Progenitor cell of endocrine pancreas (in vitro differentiated cells): ENCODE measurements at places on chromosomes 7 and 10.
A peak's percentile ranks its signal among the peaks of the same experiment; 100 is the strongest.

DNA sequence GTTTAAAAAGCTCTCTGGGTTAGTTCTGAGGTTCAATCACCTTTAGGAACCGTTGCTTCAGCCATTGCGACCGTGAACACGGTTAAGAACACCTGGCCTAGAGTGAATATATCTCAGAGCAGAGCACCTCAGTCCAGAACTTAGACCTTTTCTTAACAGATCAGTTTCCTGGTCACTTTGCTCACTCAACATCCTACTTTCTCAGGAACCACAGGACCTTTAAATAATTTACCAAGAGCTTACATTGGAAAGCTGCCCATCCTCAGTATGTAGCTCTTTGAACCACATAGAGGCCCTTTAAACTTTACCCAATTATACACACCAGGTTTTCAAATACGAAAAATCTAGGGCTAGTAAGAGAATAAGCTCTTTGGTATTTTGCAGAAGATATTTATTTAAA is 153.2 kb downstream of the NRBF2 start:
- DNase-seq = no peak

GRCh38 chr10:112834751-112835181 is 115.3 kb upstream of the TCF7L2 start:
- no peak for DNase-seq

DNA sequence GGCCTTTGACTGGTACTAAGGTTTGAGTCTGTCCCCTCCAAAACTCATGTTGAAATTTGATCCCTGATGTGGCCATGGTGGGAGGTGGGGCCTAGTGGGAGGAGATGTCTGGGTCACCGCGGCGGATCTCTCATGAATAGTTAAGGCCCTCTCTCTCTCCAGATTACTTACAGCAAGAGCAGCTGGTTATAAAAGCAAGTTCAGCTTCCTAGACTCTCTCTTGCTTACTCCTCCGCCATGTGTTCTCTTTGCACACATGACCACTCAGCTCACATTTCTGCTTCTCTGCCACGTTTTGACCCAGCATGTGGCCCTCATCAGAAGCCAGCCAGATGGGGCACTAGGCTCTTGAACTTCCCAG is 29.9 kb upstream of the ZMIZ1 start:
- DNase-seq = no peak

DNA sequence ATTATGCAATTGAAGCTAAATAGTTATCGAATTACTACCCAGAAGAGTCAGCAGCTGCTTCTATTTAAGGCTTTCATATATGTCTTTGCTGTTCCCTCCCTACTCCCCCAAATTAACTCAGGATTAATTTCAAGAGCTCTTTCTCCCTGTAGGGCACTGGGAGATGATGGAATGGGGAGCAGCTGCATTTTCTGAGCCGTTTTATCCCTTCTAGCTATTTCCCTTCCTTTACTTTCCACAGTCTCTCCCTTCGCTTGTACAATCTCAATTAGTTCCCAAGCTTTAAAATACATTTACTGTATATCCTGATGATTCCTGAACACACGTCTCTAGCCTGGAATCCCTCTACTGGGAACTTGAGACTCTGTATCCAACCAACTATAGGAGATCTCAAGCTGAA is 19.8 kb upstream of the TSPAN12 start:
- DNase-seq = no peak

GRCh38 chr10:117514971-117515370 is 27.6 kb upstream of the EMX2 start:
- DNase-seq = no peak

GRCh38 chr7:155368894-155369600 is 71.4 kb downstream of the INSIG1 start:
- DNase-seq = no peak

- no peak for DNase-seq
Measured at GRCh38 chr7:74082770-74083116, 861 bp upstream of the LIMK1 start.

DNA sequence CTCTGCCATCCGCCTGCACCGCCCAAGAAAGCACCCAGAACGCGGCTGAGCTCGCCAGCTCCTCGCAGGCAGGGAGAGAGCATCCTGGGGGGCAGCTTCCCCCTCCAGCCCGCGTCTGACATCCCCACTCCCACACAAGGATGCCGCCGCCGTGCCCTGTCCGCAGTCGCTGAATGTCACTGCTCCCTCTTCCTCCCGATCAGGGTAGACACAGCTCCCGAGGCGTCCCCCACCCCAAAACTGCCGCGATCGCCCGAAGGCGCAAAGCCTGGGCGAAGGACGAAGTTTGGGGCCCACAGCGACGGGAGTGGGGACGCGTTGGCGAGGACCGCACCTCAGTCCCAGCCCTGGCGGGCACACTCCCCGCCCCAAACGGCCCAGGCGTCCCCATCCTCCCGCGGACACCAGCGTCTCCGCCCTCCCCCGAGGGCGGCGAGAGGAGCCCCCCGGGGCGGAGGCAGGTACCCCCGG is 1.5 kb upstream of the KAT6B start:
- DNase-seq = peak; percentile 41

DNA sequence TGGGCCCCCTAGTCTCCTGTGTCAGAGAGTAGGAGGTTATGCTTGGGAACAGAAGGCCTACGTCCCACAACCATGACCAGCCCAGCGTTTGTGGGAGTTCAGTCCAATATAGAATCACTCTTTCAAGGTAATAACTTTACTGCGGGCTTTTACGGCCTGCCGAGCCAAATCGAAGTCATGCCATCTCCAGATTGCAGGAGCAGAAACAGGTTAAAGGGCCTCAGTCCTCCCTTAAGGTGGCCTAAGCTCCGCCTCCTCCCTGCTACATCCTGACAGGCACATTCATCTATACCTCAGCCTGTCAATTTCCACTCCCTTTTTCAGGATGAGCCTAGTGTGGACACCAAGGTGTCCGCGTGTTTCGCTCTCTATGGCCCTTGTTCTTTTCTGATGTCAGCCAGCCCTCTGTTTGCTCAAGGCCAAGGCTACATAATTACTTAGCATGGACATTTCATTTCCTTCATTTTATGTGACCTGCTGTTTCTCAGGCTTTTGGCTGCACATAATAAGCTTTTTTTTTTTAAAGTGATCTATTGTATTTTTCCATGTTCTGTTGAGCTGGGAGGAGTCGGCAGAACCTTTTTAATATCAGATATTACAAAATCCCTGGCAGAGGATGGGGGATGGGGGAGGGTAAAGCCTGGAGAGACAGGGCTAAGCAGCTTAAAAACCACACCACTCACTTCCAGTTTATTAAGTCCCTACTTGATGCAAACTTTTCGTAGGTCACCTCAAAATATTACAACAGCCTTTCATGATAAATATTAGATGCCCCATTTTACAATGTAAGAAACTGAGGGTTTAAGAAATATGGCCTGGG is 84.6 kb downstream of the CACNB2 start:
- no peak for DNase-seq

DNA sequence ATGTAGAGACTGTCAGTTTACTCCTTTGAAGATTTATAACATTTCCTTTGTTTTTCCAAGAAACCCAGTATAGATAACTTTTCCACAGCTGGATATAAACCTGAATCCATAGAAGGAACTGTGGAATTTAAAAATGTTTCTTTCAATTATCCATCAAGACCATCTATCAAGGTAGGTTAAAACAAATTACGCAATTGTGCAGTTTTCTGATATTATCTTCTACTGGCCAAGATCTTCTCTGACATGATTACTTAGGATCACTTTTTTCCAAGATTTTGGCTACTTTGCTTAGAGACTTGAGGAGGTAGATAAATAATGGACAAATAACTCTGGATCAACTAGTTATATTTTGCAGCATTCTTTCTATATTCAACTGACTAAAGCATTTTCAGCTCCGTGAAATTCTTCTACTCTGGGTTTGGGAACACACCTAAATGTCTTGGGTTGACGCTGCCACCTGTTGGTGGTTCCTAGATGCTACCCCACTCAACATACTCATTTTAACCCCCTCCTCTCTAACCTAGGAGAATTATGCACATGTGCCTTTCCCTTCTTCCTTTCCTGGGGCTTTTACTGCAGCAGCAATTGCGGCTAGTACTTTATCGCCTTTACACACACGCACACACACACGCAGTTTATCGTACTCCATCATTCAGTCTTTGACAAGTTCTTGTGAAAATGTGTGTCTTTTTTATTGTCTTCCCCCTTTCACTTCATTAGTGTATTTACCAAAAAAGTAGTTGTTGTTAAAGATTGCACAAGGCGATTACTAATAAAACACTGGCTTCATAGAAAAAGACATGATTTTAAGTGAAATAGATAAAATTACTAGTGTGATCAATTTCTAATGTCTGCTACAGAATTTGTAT is 32.7 kb downstream of the ABCB5 start:
- no peak for DNase-seq

DNA sequence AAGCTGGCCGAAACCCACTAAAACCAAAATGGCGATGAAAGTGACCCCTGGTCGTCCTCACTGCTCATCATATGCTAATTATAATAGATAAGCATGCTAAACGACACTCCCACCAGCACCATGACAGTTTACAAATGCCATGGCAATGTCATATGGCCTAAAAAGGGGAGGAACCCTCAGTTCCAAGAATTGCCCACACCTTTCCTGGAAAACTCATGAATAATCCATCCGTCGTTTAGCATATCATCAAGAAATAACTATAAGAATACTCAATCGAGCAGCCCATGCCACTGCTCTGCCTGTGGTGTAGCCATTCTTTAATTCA is 422.0 kb downstream of the CALN1 start:
- DNase-seq = no peak

DNA sequence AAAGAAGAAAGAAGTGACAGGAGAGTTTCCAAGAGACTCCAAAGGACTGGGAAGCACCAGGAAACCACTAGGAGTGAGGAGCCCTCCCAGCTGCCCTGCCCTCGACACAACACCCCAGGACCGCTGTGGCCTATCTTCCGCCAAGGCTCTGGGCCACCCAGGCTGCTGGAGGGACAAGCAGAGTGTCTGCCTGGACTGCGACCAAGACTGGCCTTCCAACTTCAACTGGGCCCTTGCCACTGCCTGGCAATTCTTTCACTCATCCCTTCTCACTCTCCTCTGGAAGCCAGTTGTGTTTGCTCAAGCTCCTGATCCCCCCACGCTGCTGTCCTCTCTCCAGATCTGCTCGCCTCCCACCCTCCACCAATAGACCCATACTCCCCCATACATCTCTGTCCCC is 10.2 kb downstream of the KIAA1549 start:
- DNase-seq = no peak

DNA sequence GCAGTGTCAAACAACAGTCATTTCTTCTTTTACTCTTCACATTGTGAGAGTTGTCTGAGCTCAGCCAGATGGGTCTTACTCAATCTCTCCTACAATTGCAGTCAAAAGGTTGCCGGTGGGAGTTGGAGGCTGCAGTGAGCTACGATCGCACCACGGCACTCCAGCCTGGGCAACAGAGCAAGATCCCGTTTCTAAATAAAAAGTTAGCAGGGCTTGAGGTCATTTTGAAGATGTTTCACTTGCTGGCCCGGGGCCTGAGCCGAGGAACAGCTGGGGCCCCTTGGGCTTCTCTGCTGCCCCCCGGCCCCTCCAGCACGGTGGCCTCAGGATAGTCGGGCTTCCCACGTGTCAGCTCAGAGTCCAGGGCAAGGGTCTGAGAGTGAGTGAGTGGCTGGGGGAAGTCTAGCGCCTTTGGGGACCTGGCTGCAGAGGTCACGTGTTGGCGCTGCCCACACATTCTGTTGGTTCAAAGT is 40.4 kb downstream of the GTF2IRD1 start:
- no peak for DNase-seq

- no peak for DNase-seq
Measured at GRCh38 chr7:151601521-151602305, 82.0 kb upstream of the RHEB start.

DNA sequence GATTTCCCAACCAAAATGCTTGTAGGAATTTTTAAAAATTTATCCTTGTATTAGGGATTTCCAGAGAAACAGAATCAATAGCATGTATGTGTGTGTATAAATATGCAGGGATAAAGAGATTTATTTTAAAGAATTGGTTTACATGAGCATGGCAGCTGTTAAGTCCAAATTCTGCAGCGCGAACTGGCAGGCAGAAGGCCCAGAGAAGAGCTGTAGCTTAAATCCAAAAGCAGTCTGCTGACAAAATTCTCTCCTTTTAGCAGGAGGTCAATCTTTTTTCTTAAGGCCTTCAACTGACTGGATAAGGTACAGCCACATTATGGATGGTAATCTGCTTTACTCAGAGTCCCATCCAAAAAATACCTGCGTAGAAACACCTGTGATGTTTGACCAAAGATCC is 42.0 kb downstream of the PRR15 start:
- DNase-seq = no peak

GRCh38 chr10:20746856-20747255 is 150.3 kb downstream of the NEBL start:
- DNase-seq = no peak

DNA sequence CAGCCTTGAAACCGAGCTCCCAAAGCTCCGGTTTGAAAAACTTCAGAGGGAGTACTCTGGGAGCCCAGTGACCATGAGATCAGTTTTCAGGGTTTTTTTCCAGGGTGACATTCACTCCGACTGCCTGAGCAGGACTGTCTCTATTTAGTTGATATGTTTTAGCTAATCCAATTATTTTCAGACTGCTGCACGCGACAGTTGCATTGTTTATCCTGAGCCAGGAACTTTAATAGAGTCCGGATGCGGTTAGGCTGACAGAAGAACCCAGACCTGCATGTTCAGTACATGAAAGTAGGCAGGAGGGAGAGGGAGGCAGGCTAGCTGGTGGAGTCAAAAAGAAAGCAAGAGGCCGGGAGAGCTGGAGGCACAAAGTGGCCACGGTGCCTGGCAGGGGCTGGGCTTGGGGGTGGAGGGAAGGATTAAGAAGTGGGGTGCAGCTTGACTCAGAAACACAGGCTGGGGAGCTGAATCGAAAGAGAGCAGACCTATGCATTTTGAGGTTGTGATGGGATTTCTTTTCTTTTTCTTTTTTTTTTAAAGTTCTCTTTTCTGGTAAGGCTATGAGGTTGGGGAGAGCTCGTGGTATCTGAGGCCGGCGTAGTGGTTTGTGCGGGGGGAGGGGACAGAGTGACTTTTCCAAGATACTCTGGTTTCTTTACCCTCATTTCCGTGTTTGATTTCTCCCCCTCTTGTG is 5.7 kb downstream of the GATA3 start:
- no peak for DNase-seq

GRCh38 chr7:12314199-12314598 is 89.5 kb downstream of the VWDE start:
- no peak for DNase-seq

GRCh38 chr10:87942884-87943527 is 79.6 kb downstream of the PTEN start:
- DNase-seq = no peak

DNA sequence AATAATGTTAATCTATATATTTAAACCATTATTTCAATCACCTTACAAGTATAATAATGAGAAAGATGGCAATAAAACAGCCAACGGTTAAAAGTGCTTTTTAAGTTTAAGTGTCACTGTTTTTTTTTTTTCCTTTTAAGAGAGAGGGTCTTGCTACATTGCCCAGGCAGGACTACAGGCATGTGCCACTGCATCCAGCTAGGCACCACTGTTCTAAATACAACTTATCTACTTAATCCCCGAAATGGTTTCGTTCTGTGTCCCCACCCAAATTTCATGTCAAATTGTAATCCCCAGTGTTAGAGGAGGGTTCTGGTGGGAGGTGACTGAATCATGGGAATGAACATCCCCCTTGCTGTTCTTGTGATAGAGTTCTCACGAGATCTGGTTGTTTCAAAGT is 49.7 kb downstream of the TNPO3 start:
- DNase-seq = no peak
